Ovary (tissue), 10 donors: ENCODE measurements at places on chromosomes 7 and 10. TPM values are rescaled to one million over a fixed set of nuclear protein-coding genes. Genes with fewer than 3 reads are reported as not detected.
A peak's percentile ranks its signal among the peaks of the same experiment; 100 is the strongest.

DNA sequence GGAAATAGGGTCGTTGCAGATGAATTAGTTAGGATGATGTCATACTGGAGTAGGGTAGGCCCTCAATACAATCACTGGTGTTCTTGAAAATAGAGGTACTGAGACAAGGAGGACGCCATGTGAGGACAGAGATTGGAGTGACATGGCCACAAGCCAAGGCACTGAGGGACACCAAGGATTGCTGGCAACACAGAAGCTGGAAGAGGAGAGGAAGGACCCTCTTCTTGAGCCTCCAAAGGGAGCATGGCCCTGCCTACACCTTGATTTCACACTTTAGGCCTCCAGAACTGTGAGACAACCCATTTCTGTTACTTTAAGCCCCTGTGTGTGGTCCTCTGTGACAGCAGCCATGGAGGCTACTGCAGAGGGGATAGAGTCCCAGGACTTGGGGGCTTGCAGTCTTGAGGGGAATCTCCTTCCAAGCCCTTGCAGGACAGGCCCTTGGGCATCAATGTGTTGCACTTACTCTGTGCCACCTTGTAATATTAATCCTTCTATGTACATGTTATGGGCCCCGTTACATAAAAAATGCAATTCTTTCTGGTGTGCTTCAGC, 3.7 kb upstream of the AOC1 start:
- no peaks in the 10 kb centered on the region for H3K36me3 ChIP-seq
- DNase-seq, result no peak
- no peak overlapping the region for H3K4me3 ChIP-seq
- H3K27me3 ChIP-seq, result no peaks in the 10 kb centered on the region

DNA sequence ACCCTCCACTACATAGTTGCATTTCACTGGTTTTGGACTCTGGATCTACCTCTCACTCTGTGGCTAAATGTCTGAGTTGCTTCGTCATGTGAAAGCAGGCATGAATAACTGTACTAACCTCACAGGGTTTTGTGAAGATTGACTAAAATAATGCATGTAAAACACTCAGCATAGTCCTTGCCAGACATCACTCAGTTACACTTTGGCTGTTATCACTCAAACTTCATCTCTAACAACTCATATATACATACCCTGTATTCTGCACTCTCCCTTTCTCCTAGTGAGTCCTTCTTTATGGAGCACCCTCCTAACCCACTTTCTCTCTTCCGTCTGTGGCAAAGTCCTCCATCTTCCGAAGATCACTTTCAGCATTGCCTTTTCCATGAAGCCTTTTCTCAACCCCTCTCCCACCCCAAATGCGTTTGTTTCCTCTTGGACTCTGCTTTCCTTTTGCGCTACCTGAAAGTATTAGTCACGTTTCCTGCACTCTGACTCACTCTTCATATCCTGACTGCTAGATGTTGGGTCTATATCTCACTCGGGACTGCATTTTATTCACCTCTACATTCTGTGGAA, 72.6 kb downstream of the OSBPL3 start:
- no peak for DNase-seq
- H3K4me1 ChIP-seq, result peaks cover 18% of the 10 kb centered on the region
- no peaks in the 10 kb centered on the region for H3K27me3 ChIP-seq
- no peak overlapping the region for H3K4me3 ChIP-seq
- H3K36me3 ChIP-seq, result no peaks in the 10 kb centered on the region

NACAD gene
- polyA plus RNA-seq, result 4.1 TPM

DNA sequence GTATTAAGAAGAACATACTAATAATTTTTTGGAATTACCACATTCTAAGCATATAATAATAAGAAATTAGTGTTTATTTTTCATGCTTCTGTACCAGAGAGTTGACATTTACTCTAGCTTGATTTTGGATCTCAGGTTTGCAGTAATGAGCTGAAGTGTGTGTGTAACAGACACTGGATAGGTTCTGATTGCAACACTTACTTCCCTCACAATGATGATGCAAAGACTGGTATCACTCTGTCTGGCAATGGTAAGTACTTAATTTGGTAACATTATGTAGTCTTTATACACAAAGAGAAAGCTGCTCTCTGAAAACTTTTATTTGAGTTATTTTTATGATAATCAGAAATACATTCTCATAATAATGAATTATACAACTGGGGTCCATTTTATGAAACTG, 54.1 kb downstream of the SRI start:
- no peak overlapping the region for H3K27ac ChIP-seq
- H3K4me3 ChIP-seq, result no peak overlapping the region
- H3K4me1 ChIP-seq, result peaks cover 3% of the 10 kb centered on the region
- H3K36me3 ChIP-seq, result no peaks in the 10 kb centered on the region

AVPI1 gene
- polyA plus RNA-seq, result 20.8 TPM

AGR3 gene
- polyA plus RNA-seq, result not detected

- H3K27ac ChIP-seq, result no peak overlapping the region
- no peaks in the 10 kb centered on the region for H3K4me1 ChIP-seq
- no peak for DNase-seq
- H3K36me3 ChIP-seq, result no peaks in the 10 kb centered on the region
- H3K27me3 ChIP-seq, result no peaks in the 10 kb centered on the region
Measured at GRCh38 chr10:13893926-13894325, 307.2 kb downstream of the PRPF18 start.

- H3K4me3 ChIP-seq, result peak within 1 kb of the TSS; percentile 90
- H3K4me1 ChIP-seq, result peaks cover 14% of the 10 kb centered on the region
- peak; percentile 61 for DNase-seq
- peak within 1 kb of the TSS; percentile 83 for H3K27ac ChIP-seq
- H3K36me3 ChIP-seq, result no peaks in the 10 kb centered on the region
Measured at GRCh38 chr7:2631946-2632732, at the start of gene TTYH3. TSS of gene TTYH3 (plus strand) at chr7:2631986. CDS start at chr7:2632156, 170 bp downstream.

- no peaks in the 10 kb centered on the region for H3K36me3 ChIP-seq
- peak overlapping the region; percentile 26 for H3K27ac ChIP-seq
- DNase-seq, result peak; percentile 67
- no peaks in the 10 kb centered on the region for H3K27me3 ChIP-seq
Measured at GRCh38 chr10:71213127-71213621, 804 bp downstream of the UNC5B start.

SAMD9L gene
- 4.2 TPM for polyA plus RNA-seq

- H3K27ac ChIP-seq, result no peak overlapping the region
- no peak for DNase-seq
- H3K27me3 ChIP-seq, result no peaks in the 10 kb centered on the region
Measured at GRCh38 chr7:55557666-55558188, 14.6 kb downstream of the VOPP1 start.

DNA sequence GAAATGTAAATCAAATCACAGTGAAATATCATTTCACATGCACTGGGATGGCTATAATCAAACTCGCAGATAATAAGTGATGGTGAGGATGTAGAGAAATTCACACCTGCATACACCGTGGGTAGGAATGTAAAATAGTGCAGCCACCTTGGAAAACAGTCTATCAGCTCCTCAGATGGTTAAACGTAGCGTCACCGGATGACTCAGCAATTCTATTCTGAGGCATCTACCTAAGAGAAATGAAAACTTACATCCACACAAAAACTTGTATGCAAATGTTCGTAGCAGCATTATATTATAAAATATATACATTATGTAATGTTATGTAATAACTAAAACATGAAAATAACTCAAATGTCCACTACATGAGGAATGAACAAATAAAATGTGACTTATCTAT, 38.9 kb downstream of the SH3PXD2A start:
- DNase-seq, result no peak
- peaks cover 14% of the 10 kb centered on the region for H3K4me1 ChIP-seq
- no peak overlapping the region for H3K27ac ChIP-seq
- no peak overlapping the region for H3K4me3 ChIP-seq
- no peaks in the 10 kb centered on the region for H3K27me3 ChIP-seq

CISD1 gene
- polyA plus RNA-seq, result 35.7 TPM

- H3K4me3 ChIP-seq, result no peak overlapping the region
- H3K27ac ChIP-seq, result peak overlapping the region; percentile 5
- H3K36me3 ChIP-seq, result no peaks in the 10 kb centered on the region
- H3K27me3 ChIP-seq, result no peaks in the 10 kb centered on the region
- H3K4me1 ChIP-seq, result peaks cover 5% of the 10 kb centered on the region
Measured at GRCh38 chr10:124911124-124912067, 30.5 kb upstream of the ZRANB1 start.

IGFBP3 gene
- 272 TPM for polyA plus RNA-seq

DNA sequence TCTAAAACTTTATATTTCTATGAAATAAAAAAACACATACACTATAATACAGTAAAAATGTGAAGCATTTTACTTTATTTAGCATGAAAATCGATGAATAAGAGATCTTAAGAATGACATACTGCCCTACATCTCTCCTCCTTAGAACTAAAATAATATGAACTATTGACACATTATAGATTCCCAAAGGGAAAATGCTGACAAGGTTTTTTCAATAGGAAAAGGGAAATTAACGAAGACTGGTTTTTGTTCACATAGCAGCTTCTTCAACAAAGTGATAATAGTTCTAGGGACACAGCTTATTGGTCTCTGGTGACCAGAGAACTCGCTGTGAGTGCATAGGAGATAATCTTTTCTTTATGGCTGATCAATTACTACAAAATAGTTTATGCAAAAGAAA, 57.9 kb upstream of the FEZF1 start:
- no peaks in the 10 kb centered on the region for H3K36me3 ChIP-seq
- no peaks in the 10 kb centered on the region for H3K27me3 ChIP-seq
- no peak overlapping the region for H3K27ac ChIP-seq

DNA sequence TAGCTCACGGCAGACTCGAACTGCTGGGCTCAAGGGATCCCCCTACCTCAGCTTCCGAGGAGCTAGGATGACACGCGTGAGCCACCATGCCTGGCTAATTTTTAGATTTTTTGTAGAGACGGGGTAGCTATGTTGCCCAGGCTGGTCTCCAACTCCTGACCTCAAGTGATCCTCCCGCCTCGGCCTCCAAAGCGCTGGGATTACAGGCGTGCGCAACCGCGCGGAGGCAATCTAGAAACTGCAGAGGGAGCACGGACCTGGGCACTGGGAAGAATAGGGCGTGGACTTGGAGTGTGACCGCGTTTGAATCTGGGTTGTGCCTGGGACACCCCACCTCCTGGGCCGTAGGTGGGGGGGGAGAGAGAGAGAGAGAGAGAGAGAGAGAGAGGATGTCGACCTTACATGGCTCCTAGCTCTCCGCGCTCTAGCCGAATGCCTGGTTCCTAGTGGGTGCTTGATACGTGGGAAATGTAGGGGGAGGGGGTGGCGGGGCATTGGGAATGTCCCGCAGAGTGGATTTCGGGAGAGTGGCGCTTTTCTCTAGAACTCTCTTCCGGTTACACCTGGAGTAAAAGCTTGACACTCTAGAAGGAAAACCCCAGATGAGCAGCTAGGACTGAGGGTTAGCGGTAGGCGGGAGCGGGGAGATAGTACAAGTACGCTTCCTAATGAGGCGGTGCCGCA, 1.2 kb upstream of the MAP3K8 start:
- H3K36me3 ChIP-seq, result no peaks in the 10 kb centered on the region
- H3K27ac ChIP-seq, result peak overlapping the region; percentile 98

DNA sequence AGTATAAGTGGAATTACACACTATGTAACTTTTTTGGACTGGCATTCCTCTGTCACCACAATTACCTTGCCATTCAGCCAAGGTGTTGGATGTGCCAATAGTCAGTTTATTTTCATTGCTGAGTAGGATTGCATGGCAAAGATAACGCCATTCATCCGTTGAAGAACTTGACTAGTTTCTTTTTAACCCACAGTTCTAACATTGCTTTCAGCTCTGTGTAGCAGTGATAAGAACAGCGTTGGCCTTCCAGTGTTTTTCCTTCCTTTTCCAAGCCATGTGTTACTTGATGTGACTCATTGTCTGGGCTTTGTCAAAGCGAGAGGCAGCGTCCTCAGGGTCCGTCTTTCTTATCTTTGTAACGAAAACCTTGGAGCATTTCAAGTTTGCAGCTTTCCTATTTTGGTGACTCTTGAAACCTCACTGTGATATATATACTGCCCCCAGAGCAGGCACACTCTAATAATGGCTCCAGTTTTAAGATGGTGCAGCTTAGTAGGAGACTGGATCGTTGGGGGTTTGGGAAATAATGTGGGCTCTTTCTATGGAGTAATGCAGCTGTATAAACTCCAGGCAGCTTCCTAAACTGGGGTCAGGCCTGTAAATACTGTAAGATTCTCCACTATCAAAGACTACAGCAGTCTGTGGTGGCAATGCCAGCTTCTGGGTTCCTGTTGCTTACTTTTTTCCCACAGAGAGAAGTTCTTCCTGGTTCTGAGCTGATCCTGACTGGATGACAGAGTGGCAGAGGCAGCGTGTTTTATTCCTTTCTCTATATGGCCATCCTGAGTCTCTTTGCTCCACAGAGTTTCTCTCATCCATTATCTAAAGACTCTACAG, 41.7 kb downstream of the AKR1E2 start:
- H3K36me3 ChIP-seq, result no peaks in the 10 kb centered on the region
- H3K4me3 ChIP-seq, result no peak overlapping the region
- H3K27ac ChIP-seq, result peak overlapping the region; percentile 2
- no peaks in the 10 kb centered on the region for H3K4me1 ChIP-seq
- DNase-seq, result no peak

- H3K27me3 ChIP-seq, result no peaks in the 10 kb centered on the region
- no peaks in the 10 kb centered on the region for H3K36me3 ChIP-seq
- peaks cover 9% of the 10 kb centered on the region for H3K4me1 ChIP-seq
- peak overlapping the region; percentile 95 for H3K27ac ChIP-seq
- peak; percentile 78 for DNase-seq
Measured at GRCh38 chr7:76358011-76358480, 745 bp downstream of the YWHAG start.

DNA sequence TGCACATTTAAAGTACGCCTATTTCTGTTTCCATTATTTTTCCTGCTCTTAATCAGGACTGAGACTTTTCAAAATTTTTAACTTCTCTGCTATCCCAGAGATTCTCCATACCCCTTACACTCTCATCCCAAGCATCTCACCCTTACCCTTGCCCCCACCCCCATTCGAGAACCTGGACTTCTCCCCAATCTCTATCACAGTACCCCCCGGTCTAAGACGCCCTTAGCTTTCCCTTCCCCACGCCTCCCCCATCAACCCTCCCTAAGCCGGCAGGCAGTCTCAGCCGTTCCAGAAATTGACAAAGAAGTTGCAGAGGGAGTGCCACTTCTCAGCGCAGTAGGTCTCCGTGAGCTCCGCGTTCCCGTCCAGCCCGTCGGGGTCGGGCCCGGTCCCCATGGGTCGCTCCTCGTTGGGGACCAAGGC, 1.4 kb downstream of the FGFBP3 start:
- H3K4me3 ChIP-seq, result peak overlapping the region; percentile 75
- H3K27ac ChIP-seq, result peak overlapping the region; percentile 65
- H3K4me1 ChIP-seq, result no peaks in the 10 kb centered on the region
- H3K36me3 ChIP-seq, result no peaks in the 10 kb centered on the region
- peak; percentile 28 for DNase-seq
